ENCODE measurements at places on chromosomes 2 and 18.

DNA sequence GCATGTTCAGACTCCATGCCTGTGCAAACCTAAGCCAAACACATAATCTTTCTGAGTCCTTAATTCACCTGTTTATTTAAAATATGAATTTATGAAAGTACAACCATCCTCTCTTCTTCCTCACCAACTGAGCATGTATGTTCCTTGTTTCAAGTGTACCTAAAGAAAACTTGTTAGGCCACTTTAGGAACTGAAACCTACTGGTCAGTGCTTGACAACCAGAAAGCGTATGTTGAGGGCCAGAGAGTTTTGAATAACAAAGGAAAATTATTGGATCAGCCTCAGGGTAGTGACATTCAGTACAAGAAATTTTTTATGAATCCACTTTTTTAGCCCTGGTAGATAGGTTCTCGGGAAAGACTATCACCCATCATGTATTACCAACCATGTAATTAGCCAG, 847.6 kb upstream of the CELF4 start:
- no peak for DNase-seq

GRCh38 chr2:49770919-49771318, 616.6 kb upstream of the FSHR start:
- no peak for DNase-seq

DNA sequence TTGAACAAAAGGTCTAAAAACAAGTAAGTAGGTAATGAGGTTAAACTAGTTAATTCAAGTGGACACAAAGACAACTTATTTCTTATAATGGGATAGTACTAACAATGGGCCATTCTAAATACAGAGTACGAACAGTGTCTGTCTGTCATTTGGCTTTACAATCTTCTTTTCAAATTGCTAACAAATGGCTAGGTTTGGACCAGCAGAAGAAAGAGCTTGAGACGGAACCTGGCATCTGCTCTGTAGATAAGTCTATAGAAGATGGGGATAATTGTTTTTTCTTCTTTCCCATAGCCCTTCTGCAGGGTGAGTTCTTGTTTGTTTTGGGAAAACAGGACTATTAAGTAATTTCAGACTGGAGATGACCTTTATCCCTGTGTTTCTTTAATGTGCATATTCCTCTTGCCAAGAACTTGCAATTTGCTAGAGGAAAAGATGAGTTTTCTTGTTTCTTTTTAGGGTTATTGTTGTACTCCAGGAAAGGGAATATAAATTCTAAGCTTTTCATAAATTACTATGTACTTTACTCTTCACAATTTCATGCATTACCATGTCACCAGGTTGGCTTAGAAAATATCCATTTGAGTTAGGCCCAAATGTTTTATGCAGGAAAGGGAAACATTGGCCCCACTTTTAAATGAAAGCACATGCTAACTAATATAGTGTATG, 500.5 kb upstream of the SYT4 start:
- no peak for DNase-seq

DNA sequence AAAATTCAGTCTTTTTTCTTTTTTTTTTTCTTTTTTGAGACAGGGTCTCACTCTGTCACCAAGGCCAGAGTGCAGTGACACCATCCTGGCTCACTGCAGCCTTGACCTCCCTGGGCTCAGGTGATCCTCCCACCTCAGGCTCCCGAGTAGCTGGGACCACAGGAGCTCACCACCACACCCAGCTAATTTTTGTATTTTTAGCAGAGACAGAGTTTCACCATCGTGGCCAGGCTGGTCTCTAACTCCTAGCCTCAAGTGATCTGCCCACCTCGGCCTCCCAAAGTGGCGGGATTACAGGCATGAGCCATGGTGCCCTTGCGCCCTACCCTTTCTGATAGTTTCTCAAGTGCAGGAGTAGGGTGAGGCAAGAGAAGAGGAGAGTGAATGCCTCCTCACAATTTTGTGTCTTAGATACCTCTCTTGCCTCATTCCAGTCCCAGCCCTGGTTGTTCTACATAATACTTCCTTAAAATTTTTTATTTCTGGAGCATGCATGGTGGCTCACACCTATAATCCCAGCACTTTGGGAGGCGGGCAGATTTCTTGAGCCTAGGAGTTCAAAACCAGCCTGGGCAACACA, 68.2 kb upstream of the CAB39 start:
- no peak for DNase-seq

DNA sequence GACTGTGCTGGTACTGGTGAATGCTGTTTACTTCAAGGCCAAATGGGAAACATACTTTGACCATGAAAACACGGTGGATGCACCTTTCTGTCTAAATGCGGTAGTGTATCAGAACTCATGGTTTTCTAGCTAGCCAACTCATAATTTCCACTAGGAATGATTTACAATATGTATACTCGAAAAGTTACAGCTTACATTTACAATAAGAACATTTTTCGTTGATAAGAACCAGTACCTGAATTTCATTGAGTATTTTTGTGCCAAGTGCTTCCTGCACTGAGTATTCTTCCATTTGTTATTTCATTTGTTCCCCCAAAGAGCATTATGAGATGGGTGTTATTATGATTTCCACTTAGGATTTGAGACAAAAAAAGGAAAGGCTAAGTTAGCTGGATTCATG, 21.9 kb downstream of the SERPINB12 start:
- no peak for DNase-seq

GRCh38 chr18:21452796-21453510, 147.6 kb downstream of the ESCO1 start:
- no peak for DNase-seq

DNA sequence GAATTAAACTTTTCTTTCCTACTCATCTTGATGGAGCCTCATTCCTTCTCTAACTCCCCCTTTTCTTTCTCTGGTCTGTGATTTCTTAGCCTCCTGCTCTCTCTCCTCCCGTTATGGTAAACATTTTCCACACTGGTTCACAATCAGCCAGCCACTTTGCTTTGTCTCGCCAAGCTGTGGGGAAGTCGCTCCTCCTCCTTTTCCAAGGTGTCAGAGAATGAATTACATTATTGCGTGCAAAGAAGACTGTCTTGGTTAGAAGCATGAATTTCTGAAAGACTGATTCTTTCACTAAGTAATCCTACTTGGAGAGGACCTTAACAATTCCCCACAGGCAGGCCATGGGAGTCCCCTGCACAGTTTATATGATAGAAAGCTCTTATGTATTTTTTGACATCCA, 46.1 kb downstream of the RASGRP3 start:
- no peak for DNase-seq

- DNase-seq: no peak
Measured at GRCh38 chr2:180705122-180705521, 275.3 kb upstream of the UBE2E3 start.

DNA sequence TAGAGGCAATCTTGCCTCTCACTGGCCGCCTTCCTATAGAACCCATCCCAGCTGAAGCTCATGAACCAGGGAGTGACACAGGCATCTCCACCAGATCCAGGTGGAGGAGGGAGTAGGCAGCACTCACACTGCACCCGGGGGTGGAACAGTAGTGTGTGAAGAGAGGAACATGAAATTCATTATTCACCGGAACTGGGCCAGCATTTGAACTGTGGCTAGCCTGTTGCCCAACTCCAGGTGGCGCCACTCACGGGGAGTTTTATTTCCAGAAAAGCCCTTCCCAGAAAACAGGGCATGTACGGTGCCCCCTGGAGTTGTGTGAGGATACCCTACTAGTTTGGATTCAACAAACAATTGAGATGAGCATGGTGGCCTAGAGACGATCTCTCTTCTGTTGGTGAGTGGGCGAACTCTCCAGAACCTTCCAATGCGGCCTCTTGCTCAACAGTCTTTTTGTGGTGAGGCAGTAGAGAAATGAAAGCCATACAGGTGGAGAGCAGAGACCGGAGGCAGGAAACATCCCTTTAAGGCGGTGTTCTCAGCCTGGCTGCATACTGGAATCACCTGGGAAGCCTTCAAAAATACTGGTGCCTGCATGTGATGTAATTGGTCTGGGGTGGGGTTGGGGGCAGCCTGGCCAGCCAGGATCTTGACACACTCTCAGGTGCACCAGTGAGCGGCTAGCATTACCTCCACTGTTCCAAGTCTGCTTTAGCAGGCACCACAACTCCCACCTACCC, 73.5 kb upstream of the NEDD4L start:
- DNase-seq: no peak

DNA sequence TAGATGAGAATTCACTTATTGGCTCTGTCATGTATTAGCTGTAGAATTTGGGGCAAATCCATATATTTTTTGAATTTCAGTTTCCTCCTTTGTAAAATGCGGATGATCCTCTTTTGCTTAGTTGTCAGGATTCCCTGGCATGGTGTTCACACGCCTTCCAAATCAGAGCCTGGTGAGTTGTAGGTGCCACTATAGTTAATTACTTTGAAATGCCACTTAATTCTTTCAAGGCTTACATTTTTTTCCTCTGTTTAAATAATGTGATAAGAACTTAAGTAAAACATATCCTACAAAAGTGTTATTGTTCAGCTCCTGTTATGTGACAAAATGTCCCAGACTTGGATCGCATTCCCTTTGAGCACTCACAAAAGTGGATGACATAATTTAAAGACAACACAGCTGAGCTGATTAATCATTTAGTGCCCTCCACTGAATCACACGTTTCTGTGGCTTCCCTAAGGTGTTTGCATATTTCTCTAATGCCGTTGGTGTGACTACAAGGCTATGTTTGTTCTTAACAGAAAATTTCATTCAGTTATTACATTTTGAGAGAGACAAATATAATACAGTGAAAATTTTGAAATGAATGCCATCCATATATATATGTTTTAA, 471.2 kb upstream of the CHST9 start:
- DNase-seq: no peak

- DNase-seq: no peak
Measured at GRCh38 chr18:69804776-69805501, 142.7 kb downstream of the CD226 start.

DNA sequence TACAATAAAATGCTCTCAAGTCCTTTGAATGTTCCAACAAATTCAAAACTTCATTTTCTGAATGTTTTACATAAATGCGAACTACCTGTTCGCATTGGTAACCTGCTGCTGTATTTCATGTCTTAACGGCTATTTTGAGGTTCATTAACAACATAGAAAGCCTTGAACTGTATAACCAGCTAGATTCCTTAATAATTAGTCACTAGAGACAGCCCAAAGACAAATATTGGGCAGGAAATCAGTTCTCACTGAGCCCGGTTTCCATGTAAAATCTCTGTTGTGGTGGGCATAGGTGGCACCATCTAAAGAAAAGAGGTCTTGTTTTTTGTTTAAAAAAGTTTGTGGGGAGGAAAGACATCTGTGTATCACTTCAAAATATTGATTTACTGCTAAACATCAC, 29.2 kb downstream of the PDIA6 start:
- no peak for DNase-seq

DNA sequence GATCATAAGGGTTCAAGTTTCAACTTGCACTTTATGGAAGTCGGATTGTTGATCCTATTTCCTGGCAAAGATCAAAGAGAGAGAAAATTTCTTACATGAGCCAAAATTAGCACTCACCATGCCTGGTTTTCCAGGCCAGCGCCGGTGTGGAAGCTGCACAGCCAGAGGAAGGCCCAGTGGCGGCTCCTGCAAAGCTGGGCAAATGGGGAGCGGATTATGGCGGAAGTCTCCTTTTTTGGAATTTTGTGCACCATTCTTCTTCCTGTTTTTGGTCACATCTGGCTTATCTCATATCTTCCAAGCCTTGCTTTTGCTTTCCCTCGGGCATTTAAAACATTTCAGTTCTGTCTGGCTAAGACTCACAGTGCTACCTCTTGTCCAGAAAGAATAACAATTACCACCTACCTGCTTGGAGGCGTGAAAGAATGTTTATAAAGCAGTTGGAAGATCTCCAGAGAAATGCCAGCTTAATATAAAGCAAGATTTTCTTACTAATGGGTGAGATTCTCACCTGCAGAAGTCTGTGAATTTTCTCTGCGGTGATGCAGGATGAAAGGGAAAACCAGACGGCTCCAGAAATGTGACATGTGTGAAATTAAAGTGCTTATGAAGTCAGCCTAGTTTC, 94.3 kb downstream of the ASAP2 start:
- no peak for DNase-seq

DNA sequence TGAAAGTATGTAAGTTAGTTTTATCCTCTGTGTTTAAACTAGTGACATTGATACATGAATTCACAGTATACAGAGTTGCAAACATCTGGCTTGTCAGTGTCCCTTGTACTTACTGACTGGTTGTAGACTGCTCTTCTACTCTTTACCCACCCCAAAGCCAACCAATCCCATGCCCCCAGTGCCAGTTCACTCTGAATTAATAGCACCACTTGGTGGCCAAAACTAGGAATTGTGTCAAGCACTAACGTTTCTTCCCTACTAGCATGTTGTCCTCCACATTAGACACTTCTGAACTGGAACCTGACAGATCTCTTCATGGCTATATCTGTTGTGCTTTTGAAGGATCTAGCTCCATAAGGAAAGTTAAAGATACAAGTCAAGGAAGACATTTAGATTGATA, 27.2 kb upstream of the OTX1 start:
- DNase-seq: no peak

- no peak for DNase-seq
Measured at GRCh38 chr2:158129037-158129436, 27.4 kb downstream of the UPP2 start.

GRCh38 chr2:101349893-101350662, 37.2 kb downstream of the CREG2 start:
- no peak for DNase-seq

GRCh38 chr2:3778851-3779495, 75.6 kb downstream of the DCDC2C start:
- no peak for DNase-seq

- no peak for DNase-seq
Measured at GRCh38 chr2:61910603-61911002, 5.1 kb downstream of the COMMD1 start.

DNA sequence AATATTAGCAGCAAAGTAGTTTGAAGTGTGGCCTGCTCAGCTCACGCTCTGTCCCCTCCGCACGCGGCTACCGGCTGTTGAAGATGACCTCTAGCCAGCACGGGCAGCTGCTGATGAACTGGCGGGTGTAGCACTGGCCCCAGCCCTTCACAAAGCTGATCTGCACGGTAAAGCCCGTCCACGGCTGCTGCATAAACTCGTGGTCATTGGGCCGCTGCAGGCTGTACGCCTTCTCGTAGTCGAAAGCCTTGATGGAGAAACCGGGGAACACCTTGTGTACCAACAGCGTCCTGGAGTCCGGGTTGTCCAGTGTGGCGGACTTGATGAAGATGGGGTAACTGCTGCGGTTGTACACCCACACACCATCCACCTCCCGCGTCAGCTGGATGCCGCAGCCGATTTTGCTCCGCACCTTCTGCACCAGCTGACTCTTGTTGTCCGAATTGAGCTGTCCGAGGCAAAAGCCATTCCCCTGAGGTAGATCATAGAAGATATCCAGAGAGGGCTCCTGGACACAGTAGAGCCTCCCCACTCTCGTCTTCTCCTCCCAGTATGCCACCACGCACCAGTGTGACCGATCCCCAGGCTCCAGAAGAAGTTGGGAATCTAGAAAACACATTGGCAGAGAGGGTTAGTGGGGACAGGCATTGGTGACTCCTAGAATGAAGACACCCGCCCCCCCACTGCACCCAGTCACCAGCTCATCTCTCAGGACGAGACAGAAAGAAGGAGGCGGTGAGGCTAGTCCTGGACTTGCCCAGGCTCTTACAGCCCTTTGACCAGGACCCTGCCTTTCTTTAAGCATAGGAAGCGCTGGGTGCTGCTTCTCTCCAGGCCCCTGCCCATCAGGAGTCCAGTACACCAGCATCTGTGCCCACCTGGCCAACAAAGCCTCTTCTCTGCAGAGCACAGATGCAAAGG, 29.2 kb downstream of the SMAD7 start:
- no peak for DNase-seq

All from stimulated activated CD8-positive, alpha-beta memory T cell treated with anti-CD3 and anti-CD28 coated beads, Interleukin-15, amount 100 ng/mL, for 48 hours (primary cell).